ENCODE measurements at places on chromosomes 16 and 17.

- DNase-seq, result no peak
Observed at GRCh38 chr17:38919316-38920078, 5.9 kb upstream of the LASP1NB start.

- DNase-seq, result no peak
Observed at GRCh38 chr16:85754413-85754812, 3.5 kb upstream of the C16orf74 start.

DNA sequence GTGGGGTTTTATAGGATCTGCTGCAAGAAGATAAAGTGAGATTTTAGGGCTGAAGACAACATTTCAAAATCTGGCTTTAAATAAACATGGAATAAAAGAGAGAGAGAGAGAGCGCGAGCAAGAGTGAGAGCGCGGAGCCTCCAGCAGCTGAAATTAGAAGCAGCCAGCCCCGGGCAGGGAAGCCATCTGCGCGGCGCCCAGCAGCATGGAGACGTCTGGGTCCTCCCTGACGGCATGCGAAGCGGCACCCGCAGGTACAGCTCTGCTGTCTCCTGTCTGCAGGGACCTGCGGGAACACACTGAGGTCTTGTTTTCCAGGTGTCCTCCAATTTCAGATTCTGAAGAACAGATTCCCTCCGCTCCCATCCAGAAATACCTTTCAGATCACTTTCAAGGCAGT, 7.9 kb upstream of the BAIAP2 start:
- DNase-seq, result no peak

GRCh38 chr17:57067162-57067561, 17.9 kb upstream of the AKAP1 start:
- DNase-seq, result no peak

GRCh38 chr17:48751733-48752398, 23.3 kb upstream of the HOXB13 start:
- DNase-seq, result no peak

GRCh38 chr17:46202424-46202823, 9.2 kb upstream of the KANSL1 start:
- no peak for DNase-seq

- no peak for DNase-seq
Observed at GRCh38 chr16:29994600-29995323, 655 bp downstream of the HIRIP3 start.

- no peak for DNase-seq
Observed at GRCh38 chr16:22844416-22844815, 30.5 kb downstream of the HS3ST2 start.

Measured in midbrain (tissue), 1 donor.